ENCODE measurements at places on chromosomes 1 and 21.

- no peak for DNase-seq
Observed at GRCh38 chr1:63205776-63206175, 116.6 kb upstream of the FOXD3 start.

GRCh38 chr1:82646336-82646735 lies 845.6 kb downstream of the ADGRL2 start:
- no peak for DNase-seq

- DNase-seq = no peak
Observed at GRCh38 chr21:29349702-29350101, 51.0 kb downstream of the BACH1 start.

DNA sequence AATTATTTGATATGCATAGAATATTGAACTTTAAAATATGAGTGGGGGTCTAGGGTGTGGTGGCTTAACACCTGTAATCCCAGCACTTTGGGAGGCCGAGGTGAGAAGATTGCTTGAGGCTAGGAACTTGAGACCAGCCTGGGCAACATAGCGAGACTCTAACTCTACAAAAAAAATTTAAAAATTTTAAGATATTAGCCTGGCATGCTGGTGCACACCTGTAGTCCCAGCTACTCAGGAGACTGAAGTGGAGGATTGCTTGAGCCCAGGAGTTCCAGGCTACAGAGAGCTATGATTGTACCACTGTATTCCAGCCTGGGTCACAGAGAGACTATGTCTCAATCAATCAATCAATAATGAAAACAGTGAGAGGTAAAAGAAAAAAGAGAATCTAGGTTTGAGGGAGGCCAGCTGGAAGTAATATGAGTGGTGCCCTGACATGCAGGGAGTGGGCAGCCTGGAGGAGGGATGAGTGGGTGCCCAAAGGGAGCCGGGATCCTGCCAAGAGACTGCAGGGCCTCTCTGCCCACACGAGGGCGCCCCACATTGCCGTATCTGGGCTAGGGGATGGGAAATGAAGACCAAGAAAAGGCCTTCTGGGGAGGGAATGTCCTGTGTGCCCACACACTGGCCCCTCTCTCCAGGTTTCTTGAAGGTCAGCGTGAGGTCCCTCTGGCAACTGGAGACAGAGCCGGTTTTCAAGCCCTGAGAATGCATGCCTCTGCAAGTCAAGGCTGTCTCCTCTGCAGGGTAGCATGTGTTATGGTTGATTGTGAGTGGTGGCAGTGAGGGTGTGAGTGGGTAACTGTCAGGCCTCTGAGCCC lies 93.9 kb upstream of the PPM1J start:
- DNase-seq = peak; percentile 86

DNA sequence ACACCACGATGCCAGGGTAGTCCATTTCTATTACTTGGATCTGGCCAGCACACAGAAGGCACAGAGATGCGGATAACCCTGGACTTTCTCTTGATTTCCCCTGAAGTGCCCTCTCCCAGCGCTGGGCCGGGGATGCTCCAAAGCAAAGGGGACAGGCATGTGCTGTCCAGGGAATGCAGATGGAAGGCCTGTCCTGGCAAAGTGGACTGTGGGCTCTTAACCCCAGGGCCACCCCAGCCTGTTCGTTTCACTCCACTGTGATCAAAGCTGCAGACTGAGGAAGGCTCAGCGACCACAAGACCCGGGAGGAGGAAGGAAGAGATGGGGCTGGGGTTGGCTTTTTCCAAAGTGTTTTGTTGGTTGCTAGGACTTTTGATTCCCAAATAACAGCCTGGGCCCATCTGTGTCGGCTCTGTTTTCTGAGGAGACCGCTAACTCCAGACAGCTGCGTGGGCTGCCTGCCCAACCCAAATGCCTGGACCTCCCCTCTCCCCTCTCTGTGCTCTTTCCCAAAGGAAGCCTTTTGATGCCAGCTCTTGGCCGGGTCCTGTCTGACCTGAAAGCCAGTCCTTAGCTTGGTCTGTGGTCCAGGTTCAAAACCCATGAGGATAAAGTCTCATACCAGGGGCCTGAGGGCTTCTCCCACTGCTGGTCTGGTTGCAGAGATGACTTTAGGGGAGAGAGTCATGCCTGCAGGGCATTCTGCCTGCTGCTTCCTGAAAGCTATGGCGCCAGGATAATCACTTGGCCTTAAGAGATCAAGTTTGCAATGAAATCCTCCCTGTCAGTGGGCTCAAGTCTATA lies 119.6 kb upstream of the CD34 start:
- DNase-seq = no peak

GRCh38 chr1:13661539-13661938 lies 38.4 kb upstream of the PRDM2 start:
- DNase-seq = no peak

DNA sequence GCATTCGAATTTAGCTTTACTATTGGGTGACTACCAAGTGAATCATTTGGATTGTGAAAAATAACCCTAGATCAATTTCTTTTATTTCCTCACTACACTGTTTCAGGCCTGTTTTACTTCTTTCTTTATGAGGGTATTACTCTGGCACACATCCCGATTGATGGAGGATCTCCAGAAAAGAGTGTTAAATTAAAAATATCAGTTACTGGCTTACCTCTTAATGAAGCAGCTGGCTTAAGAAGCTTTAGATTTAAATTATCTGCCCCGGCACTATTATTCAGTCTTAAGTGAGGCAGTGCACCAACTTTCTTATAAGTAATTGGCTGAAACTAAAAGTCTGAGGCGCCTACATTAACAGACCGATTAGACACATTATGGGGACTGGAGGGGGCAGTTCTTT lies 1097.4 kb downstream of the TTLL7 start:
- no peak for DNase-seq

DNA sequence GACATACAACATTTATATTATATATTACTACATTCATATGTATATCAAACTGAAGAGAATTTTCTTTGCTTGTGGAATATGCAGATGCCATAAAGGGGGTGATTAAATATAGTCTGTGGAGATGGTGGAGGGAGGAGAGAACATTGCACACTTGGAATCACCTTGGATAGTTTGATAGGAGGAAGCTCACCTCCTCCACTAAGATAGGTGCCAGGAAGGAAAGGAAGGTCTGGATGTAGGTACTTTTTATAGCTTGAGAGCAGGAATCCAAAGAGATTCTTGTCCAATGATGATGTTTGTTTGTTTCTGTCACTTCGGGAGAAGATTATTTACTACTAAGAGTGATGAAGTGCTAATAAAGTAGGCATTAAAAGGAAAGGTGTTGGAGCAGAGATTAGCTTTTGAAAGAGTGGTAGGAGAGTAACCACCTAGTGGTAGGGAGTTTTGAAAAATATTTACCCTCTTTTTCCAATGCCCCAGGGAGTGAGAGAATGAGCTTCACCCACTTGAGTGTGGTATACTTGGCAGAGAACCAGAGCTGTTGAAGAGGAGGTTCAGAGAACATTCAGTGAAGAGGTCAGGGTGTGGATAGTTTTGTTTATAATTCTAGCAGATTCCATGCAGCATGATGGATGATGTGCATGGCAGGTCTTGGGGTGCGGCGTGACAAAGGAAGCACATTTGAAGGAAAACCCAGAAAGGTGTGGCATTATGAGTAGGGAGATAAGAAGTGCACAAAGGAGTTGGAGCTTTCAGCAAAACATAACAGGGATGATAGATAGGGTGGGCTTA lies 145.0 kb downstream of the PATJ start:
- DNase-seq = no peak

- DNase-seq = no peak
Observed at GRCh38 chr1:97533358-97533757, 387.5 kb downstream of the DPYD start.

DNA sequence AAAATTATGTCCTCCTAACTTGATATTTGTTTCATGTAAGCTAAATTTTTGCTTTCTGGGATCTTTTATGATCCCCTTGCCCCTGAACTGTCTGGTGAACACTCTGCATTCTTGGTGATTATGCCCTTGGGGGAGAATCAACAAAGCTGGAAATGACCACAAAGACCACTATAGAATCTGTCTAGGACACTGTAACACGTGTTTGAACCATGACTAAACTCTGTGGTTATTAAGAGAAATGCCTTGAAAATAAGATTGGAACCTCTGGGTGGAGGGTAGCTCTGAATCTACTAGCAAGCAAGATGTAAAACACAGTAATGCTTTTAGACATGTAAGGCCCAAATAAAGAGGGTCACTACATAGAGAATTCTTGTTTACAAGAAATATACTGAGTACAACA lies 237.5 kb downstream of the HMCN1 start:
- no peak for DNase-seq

DNA sequence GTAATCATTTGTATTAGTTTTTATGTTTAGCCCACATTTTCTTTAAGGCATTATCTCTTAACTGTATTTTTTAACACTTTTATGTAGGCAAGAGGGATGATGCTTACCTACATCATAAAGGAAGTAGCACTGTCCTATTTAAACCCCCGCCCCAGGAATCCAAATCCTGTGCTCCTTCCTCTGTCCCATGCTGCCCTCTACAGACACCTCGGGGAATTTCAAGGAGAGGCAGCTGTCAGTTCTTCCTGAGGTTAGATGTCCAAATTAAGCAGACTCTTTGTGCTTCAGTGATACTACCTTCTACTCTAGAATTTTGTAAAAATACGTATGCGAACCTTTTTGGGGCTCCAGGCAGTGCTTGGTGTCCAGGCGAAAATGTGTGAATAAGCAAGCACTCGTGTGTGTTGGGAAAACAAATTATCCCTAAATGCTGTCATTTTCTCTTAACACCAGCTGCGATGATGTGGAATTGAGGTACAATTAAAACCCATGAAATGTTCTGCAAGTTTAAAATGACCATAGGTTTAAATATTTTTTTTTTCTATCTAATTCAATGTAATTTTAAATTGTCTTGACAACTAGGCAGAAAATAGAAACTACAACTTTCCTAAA lies 19.2 kb downstream of the CRCT1 start:
- no peak for DNase-seq

DNA sequence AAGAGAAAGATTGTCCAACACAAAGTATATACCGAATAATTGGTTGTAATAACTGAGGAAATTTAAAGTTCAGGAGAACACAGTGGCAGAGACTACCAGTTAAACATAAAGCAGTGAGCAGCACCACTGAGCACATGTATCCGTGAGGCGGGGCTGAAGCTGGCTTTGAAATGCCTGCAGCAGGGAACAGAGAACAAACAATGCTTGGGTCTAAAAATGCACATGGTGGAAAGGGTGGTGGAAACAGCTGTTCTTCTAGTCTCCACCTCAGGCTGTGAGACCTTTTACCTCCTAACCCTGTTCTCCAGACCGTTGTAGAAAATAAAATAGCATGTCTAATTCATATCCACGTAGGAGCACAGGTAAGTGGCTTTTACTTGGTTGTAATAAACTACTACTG lies 7.7 kb upstream of the GNG4 start:
- no peak for DNase-seq

DNA sequence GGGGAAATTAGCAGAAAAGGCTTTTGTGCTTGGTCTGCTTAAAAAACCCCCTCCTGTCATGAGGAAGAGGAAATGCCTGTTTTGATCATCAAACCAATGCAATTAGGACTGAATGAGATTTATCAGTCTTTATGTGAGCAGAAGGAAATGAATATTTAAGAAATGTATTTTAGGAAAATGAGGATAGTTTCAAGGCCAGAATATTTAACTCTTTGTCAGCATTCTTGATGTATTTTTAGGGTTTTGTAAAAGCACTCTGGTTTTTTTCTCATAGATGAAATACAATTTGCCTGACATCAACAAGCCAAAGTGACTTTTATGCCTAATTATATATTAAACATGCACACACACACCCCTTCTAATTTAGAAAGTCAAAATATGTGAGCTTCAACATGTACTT lies 213.8 kb downstream of the GRIK1 start:
- no peak for DNase-seq

DNA sequence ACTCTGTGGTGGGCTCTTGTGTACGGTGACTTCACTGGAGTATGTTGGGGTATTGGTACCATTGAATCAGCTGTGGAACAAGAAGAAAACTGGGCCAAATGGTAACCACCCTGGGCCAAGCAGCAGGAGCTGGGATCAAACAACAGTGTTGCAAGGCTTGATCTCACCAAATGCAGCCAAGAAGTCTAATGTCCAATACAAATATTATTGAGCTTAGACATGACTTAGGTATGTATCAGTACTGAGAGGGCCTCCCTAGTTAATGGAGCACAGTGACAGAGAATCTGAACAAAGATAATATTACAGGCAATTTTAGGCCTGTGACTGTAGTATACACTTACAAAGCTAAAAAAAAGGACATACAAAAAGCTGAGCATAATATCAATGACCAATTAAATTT lies 604.8 kb downstream of the PLA2G4A start:
- no peak for DNase-seq

DNA sequence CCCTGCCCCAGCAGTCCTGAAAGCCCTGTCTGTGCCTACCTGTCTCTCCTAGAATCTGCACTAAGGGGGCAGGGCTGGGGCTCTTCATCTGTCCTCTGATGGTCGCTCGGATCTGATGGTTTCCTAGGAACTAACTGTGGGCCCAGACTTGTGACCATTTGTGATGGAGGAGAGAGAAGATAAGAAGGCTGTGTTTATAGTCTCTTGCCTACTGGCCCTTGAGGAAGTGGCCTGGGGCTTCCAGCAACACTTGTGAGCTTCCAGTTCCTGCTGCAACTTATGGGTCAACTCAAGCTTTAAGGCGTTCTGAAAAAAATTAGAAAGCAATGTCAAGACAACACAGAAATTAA lies 53.2 kb upstream of the SYNC start:
- no peak for DNase-seq

- no peak for DNase-seq
Observed at GRCh38 chr1:110455151-110455550, 4.2 kb downstream of the PROK1 start.

DNA sequence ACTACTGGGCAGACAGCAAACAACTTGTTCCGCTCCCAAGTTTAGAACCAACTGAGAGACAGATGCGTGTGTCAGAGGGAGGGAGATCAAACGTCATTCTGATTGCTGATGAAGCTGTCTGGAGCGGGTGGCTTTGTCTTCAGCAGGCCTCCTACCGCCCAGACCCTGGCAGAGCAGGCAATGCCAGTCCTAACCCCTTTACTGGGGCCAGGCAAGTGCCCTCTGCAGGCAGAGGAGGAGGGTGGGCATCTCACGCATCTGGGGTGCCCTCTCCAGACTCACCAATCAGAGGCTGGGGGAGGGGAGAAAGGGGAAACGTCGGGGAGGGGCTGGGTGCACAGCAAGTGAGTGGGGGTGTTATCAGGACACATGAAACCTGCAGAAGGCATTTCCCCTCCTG lies 126.6 kb downstream of the ACTL8 start:
- no peak for DNase-seq

All from neural crest cell (in vitro differentiated cells).